ENCODE measurements at places on chromosomes 2 and 18.

- DNase-seq: no peak
Measured at GRCh38 chr18:10247021-10247741, 207.3 kb upstream of the APCDD1 start.

DNA sequence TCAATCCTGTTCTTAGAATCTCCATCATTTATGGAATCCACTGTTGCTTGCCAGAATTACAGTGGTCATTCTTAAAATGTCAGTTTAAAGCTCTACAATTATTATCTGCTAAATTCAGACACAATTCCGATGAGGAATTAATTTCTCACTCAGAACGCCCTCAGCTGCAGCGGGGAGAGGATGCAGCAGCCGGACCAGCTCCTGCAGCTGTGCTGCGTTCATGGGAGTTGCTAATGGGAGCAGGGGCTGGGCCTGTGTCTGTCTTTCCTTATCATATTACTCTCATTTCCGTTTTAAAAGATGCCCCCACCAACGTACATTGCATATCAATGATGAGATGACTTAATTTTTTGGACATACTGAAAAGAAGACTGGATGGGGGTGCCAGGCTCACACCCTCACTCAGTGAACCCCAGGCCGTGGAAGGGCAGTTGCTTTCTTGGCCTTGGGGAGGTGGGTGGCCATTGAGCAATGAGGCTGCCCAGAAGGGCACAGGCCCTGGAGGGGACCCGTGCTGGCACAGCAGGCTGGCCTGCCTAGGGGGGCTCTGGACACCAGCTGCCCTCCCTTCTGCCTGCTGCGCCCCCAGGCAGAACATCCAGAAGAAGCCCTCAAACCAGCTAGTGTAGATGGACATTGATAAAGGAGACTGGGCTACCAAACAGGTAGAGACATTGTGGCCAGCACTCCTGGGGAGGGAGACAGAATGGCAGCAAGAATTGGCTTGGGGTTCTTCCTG, 503.6 kb upstream of the MYT1L start:
- DNase-seq: no peak

GRCh38 chr2:237614151-237614720, 13.2 kb upstream of the LRRFIP1 start:
- no peak for DNase-seq

GRCh38 chr2:5668682-5669250, 23.4 kb upstream of the SOX11 start:
- DNase-seq: no peak

- DNase-seq: no peak
Measured at GRCh38 chr2:146228466-146229058, 1616.3 kb upstream of the ACVR2A start.

GRCh38 chr18:45715212-45715780, 8.7 kb upstream of the SLC14A1 start:
- no peak for DNase-seq

DNA sequence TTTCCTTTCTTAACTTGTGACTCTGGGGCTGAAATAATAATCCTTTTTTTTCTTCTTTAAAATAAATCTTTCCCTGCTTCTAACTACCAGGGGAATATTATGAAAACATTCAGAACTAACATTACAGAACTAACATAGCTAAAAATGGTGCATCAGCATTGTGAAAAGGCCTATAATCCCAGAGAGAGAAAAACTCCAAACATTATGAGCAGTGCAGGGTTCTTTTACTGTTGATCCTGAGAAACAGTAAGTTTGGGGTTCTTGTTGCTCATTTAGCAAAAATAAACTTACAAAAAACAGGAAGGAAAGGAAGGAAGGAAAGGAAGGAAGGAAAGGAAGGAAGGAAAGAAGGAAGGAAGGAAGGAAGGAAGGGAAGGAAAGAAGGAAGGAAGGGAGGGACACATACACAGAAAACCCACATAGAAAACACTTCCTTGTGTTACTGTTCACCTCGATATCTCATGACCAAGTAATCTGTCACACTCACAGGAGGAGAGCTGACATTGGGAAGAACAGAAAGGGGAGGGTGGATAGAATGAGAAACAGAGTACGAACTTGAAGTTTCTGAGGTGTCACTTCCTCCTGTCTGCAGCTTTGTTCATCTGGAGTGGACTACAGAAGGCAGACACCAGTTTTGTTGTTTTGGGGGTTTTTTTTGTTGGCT, 18.4 kb upstream of the PIK3C3 start:
- DNase-seq: no peak

GRCh38 chr18:31773774-31774476, 13.2 kb upstream of the SLC25A52 start:
- no peak for DNase-seq

GRCh38 chr2:31874071-31874470, 136.7 kb downstream of the MEMO1 start:
- no peak for DNase-seq

DNA sequence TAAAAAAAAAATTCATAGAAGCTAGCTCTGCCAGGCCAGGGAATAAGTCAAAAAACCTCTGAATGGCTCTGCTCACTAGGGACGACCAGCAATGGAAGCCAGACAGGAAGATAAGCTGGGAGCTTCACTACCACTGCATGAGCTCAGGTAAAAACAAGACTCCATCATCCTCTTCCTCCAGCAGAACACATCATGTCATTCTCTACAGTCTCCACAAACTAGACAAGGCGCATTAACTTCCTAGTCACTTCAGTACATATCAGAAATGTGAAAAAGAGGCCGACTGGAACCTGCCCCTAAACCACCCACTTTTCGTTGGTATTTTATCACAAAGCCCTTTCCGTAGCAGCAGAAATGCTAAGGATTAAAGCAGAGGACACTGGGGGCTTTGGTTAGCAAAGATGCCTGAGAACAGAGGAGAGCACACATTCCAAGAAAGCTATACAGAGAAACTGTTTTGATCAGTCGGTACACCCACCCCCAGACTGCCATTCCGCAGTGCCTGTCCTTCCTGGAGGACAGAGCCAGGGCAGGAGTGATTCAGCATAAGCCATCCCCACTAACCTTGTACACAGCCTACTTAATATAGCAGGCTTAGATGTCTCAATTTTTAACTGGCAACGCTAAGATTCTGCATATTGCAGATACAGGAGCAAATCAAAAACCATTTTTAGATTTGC, 53.4 kb downstream of the AAK1 start:
- no peak for DNase-seq

- no peak for DNase-seq
Measured at GRCh38 chr2:240254337-240255164, 114.1 kb upstream of the OTOS start.

DNA sequence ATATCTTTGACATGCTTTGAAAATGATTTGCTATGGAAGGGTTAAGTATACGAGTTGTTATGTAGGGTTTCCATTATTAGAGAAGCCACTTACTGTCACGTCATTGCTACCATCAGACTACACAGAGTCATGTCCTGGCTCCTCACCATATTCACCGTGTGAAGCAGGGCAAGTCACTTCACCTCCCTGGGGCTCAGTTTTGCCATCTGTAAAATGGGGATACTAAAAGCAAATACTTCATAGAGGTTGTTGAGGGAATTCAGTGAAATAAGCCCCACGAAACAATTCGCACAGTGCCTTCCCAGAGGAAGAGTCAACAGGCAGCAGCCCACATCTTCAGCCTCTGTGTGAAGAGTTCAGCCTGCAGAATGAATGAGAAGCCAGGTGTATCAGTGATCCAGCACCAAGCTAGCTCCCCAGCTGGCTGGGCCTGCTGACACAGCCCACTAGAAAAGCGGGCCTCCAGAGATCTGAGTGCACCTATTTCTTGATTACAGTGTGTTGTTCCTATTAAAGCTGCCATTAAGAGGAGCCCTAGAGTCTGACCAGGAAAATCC, 3.4 kb downstream of the DIPK1C start:
- no peak for DNase-seq

- DNase-seq: no peak
Measured at GRCh38 chr2:119950966-119951365, 61.9 kb upstream of the EPB41L5 start.

- DNase-seq: no peak
Measured at GRCh38 chr18:35641916-35642315, 60.4 kb downstream of the GALNT1 start.

GRCh38 chr2:133504566-133505505, 63.4 kb downstream of the NCKAP5 start:
- no peak for DNase-seq

GRCh38 chr2:179243046-179243445, 21.6 kb downstream of the SESTD1 start:
- no peak for DNase-seq

- no peak for DNase-seq
Measured at GRCh38 chr18:6482198-6482977, 67.7 kb upstream of the L3MBTL4 start.

- DNase-seq: no peak
Measured at GRCh38 chr18:62044490-62045000, 142.3 kb downstream of the PIGN start.

DNA sequence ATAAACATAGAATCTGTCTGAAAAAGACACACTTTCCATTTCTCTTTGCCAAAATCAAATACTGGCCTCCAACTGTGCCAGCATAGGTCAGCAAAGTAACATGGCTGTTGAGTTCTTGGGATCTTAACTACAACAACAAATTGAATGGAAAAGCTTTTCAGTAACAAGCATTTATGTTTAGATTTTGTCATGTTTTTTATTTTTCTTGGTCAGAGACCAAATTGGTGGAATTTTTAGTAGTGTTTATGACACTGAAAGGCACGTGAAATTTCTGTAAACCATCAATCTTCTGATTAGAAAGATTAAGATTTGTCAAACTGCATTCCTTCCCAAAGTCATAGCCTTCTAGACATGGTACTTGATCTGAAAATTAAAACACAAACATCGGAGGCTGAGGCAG, 77.6 kb downstream of the PDE1A start:
- DNase-seq: no peak

GRCh38 chr2:105380432-105381100, 18.3 kb downstream of the FHL2 start:
- no peak for DNase-seq

- DNase-seq: no peak
Measured at GRCh38 chr2:164510895-164511294, 110.4 kb downstream of the GRB14 start.

DNA sequence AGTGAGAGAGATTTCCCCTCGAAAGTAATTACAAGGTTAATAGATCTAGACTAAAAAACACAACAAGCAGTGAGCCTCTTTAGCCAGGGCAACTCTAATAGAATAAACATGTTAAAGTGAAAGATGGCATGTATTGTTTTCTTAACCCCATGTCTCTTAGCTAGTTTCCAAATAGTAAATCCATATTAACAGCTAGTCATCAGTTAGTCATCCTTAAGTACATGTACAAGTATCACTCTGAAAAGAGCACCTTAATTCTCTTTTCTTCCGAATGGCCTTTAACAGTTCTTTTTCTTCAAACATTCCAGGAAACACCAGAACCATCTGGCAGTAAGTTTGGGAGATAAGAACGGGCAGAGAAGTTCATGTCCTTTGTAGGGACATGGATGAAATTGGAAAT, 1480.0 kb downstream of the LRP1B start:
- no peak for DNase-seq

DNA sequence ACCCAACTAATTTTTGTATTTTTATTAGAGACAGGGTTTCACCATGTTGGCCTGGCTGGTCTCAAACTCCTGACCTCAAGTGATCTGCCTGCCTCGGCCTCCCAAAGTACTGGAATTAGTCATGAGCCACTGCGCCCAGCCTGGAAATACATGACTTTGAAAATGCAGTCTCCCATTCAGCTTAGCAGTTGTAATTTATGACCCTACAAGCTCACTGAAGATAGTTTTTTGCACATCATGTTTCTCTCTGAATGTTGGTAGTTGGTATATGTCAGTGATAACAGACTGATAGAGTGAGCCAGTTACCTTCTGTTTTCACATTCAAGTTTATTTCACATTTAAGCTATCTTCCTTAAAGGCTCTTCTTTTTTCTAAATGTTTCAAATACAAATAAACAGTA, 7.1 kb downstream of the WDR7 start:
- DNase-seq: no peak

- no peak for DNase-seq
Measured at GRCh38 chr2:215728504-215729065, 284.8 kb downstream of the MREG start.
